GM12891 (cell line): ENCODE measurements at places on chromosomes 7 and 10.

- DNase-seq: no peak
These were observed 24.1 kb upstream of the SEMA3A start for GRCh38 chr7:84218681-84219080.

DNA sequence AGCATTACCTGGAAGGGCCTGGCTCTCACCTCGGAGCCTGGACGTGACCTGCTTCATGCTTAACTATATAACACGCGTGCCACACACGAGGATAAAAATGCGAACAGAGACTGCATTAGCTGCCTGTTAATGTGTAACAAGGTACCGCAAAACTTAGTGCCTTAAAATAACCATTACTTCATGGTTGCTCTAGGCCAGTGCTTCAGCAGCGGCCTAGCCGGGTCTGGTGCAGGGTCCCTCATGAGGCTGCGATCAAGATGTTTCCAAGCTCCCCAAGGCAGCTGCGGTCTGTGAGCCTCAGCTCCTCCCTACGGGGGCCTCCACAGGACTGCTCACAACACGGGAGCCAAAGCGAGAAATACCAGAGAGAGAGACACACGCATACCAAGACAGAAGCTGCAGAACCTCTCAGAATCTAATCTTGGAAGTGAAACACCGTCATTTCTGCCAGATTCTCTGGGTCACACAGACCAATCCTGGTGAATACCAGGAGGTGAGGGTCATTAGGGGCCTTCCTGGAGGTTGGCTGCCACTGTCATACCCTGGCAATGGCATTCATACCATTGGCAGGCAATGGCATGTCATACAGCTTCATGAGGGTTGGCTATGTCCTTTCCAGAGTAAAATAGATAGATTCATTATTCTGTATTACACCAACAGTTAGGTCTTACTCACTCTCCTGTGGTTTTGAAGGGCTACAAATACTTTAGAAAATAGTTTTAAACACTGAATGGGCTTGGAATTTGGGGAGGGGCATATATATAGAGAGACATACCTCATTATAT lies 94.5 kb downstream of the HIPK2 start:
- DNase-seq: no peak

- DNase-seq: no peak
These were observed 4.7 kb downstream of the ZNF503 start for GRCh38 chr10:75396631-75397495.

- DNase-seq: no peak
These were observed 1.5 kb downstream of the ACTR3B start for GRCh38 chr7:152760854-152761748.
